Stimulated activated naive B cell treated with anti-CD40 and anti-IgM and Interleukin-4, amounts not matched to agents 10 μg/mL and 1 μg/mL and 100 μg/mL, for 72 hours (primary cell): ENCODE measurements at places on chromosomes 2 and 18.
A peak's percentile ranks its signal among the peaks of the same experiment; 100 is the strongest.

- no peaks in the 10 kb centered on the region for H3K27me3 ChIP-seq
- peaks cover 30% of the 10 kb centered on the region for H3K36me3 ChIP-seq
- peaks cover 12% of the 10 kb centered on the region for H3K4me1 ChIP-seq
- no peak overlapping the region for H3K27ac ChIP-seq
- no peak for DNase-seq
Measured at GRCh38 chr2:127455566-127456493, 37.6 kb downstream of the PROC start.

GRCh38 chr18:13715330-13715729 is 11.0 kb downstream of the FAM210A start:
- H3K36me3 ChIP-seq, result peaks cover 36% of the 10 kb centered on the region
- no peak overlapping the region for H3K27ac ChIP-seq
- H3K4me3 ChIP-seq, result no peak overlapping the region
- DNase-seq, result no peak

- no peak overlapping the region for H3K27ac ChIP-seq
- DNase-seq, result no peak
- no peaks in the 10 kb centered on the region for H3K27me3 ChIP-seq
- H3K36me3 ChIP-seq, result no peaks in the 10 kb centered on the region
Measured at GRCh38 chr2:150887926-150888325, 373.7 kb downstream of the RBM43 start.

GRCh38 chr2:174058026-174058425 is 92.9 kb upstream of the SP3 start:
- peaks cover 13% of the 10 kb centered on the region for H3K27me3 ChIP-seq
- no peak overlapping the region for H3K4me3 ChIP-seq
- H3K27ac ChIP-seq, result no peak overlapping the region
- H3K36me3 ChIP-seq, result peaks cover 9% of the 10 kb centered on the region
- H3K4me1 ChIP-seq, result peaks cover 6% of the 10 kb centered on the region
- DNase-seq, result no peak

DNA sequence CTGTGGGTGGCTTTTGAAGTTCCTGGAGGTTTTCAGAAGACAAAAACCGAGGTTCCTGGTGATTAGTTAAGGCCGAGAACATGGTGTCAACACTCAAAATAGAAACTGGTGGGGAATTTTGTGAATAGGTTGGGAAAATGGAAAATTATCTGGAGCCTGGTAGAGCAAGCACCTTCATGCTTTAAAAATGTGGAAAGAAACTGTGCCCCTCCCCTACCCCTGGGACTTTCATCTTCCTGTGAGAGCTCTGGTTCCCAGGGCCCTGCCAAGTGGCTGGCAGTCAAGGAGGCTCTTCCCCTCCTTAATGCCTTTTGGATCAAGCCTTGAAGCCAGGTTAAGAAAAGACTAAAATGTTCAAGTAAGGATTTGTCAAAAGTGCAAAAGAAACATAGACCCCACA is 1.9 kb upstream of the CRACDL start:
- DNase-seq, result no peak
- peaks cover 8% of the 10 kb centered on the region for H3K4me1 ChIP-seq
- H3K27ac ChIP-seq, result peak overlapping the region; percentile 22
- peaks cover 50% of the 10 kb centered on the region for H3K27me3 ChIP-seq

DNA sequence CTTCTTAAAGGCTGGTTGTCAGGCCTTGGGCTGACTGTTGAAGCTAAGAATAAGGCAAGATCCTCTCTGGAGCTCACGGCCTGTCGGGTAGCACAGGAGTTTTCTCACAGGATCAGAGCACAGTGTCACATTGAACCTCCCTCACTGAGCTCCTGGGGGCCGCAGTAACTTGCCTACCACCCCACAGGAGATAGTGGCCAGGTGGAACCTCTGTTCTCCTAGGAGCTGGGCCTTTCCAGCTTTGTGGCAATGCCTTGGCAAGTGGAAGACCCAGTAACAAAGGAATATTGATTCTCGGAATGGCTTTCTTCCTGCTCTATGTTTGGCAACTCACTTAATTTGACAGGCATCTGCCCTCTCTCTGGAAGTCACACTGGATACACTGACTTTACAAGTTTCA is 1.2 kb upstream of the ALK start:
- no peak overlapping the region for H3K27ac ChIP-seq
- DNase-seq, result no peak
- peaks cover 19% of the 10 kb centered on the region for H3K4me1 ChIP-seq
- H3K36me3 ChIP-seq, result no peaks in the 10 kb centered on the region
- H3K27me3 ChIP-seq, result peaks cover 66% of the 10 kb centered on the region

GRCh38 chr18:63095768-63096167 is 223.8 kb downstream of the BCL2 start:
- H3K4me1 ChIP-seq, result peaks cover 33% of the 10 kb centered on the region
- no peaks in the 10 kb centered on the region for H3K36me3 ChIP-seq
- no peak overlapping the region for H3K27ac ChIP-seq
- no peak overlapping the region for H3K4me3 ChIP-seq
- H3K27me3 ChIP-seq, result peaks cover 4% of the 10 kb centered on the region

- peaks cover 6% of the 10 kb centered on the region for H3K27me3 ChIP-seq
- H3K4me1 ChIP-seq, result no peaks in the 10 kb centered on the region
- no peak overlapping the region for H3K27ac ChIP-seq
- DNase-seq, result no peak
Measured at GRCh38 chr2:75808793-75809535, 98.2 kb upstream of the GCFC2 start.

GRCh38 chr2:108958002-108958401 is 31.0 kb downstream of the EDAR start:
- no peaks in the 10 kb centered on the region for H3K4me1 ChIP-seq
- no peak overlapping the region for H3K27ac ChIP-seq
- H3K36me3 ChIP-seq, result no peaks in the 10 kb centered on the region
- no peak for DNase-seq

DNA sequence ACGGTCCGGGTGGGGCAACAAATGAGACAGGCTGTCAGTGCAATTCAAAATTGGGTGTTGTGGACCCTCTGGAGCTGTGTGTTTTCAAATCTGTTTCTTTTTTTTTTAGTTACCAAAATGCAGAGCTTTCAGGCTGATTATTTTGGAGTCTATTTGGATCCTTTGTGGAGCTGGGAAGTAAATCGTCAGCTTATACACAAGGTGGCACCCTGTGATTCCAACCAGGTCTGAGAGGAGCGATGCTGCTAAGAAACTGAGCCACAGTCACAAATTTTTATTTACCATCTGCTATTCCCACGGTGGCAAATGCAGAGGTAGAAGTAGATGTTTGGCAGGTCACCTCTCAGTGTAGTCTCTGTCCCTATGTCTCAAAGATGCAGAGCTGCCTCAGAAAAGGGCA is 3.8 kb upstream of the EPC2 start:
- H3K4me3 ChIP-seq, result no peak overlapping the region
- H3K27me3 ChIP-seq, result peaks cover 4% of the 10 kb centered on the region
- peaks cover 12% of the 10 kb centered on the region for H3K4me1 ChIP-seq
- H3K27ac ChIP-seq, result no peak overlapping the region
- DNase-seq, result no peak

- no peak for DNase-seq
- H3K36me3 ChIP-seq, result no peaks in the 10 kb centered on the region
- no peak overlapping the region for H3K27ac ChIP-seq
- H3K4me3 ChIP-seq, result no peak overlapping the region
- peaks cover 9% of the 10 kb centered on the region for H3K27me3 ChIP-seq
Measured at GRCh38 chr2:176752295-176752694, 460.3 kb upstream of the HNRNPA3 start.

- H3K4me3 ChIP-seq, result no peak overlapping the region
- no peak for DNase-seq
- H3K36me3 ChIP-seq, result no peaks in the 10 kb centered on the region
- no peaks in the 10 kb centered on the region for H3K4me1 ChIP-seq
- no peaks in the 10 kb centered on the region for H3K27me3 ChIP-seq
- H3K27ac ChIP-seq, result no peak overlapping the region
Measured at GRCh38 chr2:10211844-10212422, 89.4 kb downstream of the RRM2 start.

DNA sequence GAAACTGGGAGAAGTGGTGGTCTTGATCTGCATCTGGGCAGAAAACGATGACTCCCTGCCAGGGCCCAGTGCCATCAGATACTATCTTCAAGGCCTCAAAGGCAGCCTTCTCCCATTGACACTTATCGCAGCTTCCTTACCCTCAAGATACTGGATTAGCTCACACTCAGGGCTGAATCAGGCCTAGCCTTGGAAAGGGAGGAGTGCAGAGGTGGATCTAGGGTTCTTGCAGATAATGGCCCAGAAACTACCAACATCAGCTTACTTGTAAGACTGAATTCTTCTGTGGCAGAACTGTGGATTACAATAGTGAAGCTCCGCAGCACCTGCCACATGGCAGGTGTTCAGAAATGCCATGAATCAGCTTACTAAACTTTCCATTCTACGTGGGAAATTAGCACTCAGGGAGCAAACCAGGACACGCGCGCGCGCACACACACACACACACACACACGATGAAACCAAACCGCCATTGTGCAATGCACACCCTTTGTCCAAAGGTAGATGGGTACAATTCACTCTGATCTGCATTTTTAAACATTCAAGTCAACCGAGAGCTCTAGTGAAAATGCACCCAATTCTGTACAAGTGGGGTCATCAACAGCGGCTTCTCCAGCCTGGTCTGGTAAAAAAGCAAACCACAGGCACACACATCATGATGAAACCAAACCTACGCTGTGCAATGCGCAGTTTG is 26.3 kb upstream of the TMEM182 start:
- no peaks in the 10 kb centered on the region for H3K27me3 ChIP-seq
- peaks cover 17% of the 10 kb centered on the region for H3K4me1 ChIP-seq
- no peak for DNase-seq
- H3K27ac ChIP-seq, result no peak overlapping the region
- H3K4me3 ChIP-seq, result peak overlapping the region; percentile 95
- peaks cover 10% of the 10 kb centered on the region for H3K36me3 ChIP-seq

DNA sequence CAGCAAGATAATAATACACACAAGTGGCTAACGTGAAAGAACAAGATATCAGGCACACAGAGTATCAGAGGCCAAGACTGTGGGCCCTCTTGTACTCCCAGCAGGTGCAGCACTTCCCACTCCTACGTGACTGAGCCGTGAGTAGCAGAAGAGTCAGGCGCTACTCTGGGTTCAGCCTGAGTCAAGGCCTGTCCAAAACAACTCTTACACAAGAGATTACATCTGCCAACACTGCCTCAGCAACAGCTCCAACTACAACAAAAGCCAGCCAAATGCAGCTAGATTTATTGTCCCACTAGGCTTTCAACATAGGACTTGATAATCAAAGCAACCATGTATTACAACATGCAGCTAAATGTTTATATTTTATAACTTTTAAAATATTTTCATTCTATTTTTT is 56.2 kb downstream of the ITSN2 start:
- DNase-seq, result no peak
- peaks cover 55% of the 10 kb centered on the region for H3K36me3 ChIP-seq
- no peak overlapping the region for H3K4me3 ChIP-seq

GRCh38 chr2:37809525-37809924 is 115.6 kb upstream of the RMDN2 start:
- H3K4me3 ChIP-seq, result no peak overlapping the region
- no peaks in the 10 kb centered on the region for H3K27me3 ChIP-seq
- no peaks in the 10 kb centered on the region for H3K4me1 ChIP-seq
- DNase-seq, result no peak

DNA sequence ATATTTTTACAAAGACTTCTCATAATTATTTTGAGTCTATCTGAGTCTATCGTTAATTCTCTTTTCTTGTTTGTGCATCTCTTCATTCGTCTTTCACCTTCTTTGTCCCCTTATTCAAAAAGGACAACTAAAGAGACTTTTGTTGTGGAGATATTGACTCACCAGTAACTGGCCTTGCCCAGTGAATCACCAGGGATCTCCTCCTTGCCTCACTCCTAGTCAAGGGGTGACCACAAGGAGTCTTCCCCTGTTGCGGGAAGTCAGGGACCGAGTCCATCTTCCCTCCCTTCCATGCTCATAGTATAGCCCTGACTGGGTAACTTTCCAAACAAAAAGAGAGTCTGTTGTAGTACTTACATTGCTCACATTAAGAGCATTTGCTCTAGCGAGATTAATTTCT is 158.9 kb downstream of the NEB start:
- no peak overlapping the region for H3K27ac ChIP-seq
- no peaks in the 10 kb centered on the region for H3K4me1 ChIP-seq
- H3K27me3 ChIP-seq, result no peaks in the 10 kb centered on the region
- no peak overlapping the region for H3K4me3 ChIP-seq
- no peak for DNase-seq

- H3K27me3 ChIP-seq, result no peaks in the 10 kb centered on the region
- DNase-seq, result no peak
- H3K4me1 ChIP-seq, result peaks cover 42% of the 10 kb centered on the region
- peak overlapping the region; percentile 93 for H3K27ac ChIP-seq
- H3K4me3 ChIP-seq, result peak overlapping the region; percentile 82
Measured at GRCh38 chr2:96760986-96761832, 507 bp downstream of the CNNM4 start.

DNA sequence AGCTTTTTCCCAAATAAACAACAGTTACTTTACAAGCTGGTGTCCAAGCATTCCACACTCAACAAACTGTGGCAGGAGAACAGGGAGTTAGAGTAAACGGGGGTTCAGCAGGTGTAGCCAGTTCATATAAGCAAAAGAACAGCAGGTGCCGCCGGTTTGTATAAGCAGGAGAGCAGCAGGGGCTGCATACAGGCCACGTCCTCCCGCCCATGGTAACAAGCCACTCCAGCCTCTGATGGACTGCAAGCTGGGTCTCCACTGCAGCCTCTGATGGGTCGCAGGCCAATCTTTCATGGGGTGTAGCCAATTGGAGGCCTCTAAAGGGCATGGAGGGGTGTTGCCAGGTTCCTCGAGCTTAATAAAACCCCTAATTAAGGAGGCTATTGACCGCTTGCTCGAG is 189.3 kb downstream of the ANKRD30B start:
- no peak overlapping the region for H3K27ac ChIP-seq
- H3K4me1 ChIP-seq, result no peaks in the 10 kb centered on the region
- no peak for DNase-seq
- H3K4me3 ChIP-seq, result no peak overlapping the region

GRCh38 chr2:48886919-48887318 is 131.4 kb upstream of the LHCGR start:
- H3K27ac ChIP-seq, result no peak overlapping the region
- no peak for DNase-seq
- no peaks in the 10 kb centered on the region for H3K27me3 ChIP-seq
- no peaks in the 10 kb centered on the region for H3K4me1 ChIP-seq
- no peaks in the 10 kb centered on the region for H3K36me3 ChIP-seq
- H3K4me3 ChIP-seq, result no peak overlapping the region

GRCh38 chr18:3411854-3412268 is 38.1 kb upstream of the TGIF1 start:
- H3K4me1 ChIP-seq, result peaks cover 13% of the 10 kb centered on the region
- DNase-seq, result no peak
- H3K27ac ChIP-seq, result no peak overlapping the region
- H3K4me3 ChIP-seq, result peak overlapping the region; percentile 72
- H3K27me3 ChIP-seq, result no peaks in the 10 kb centered on the region

- H3K4me3 ChIP-seq, result no peak overlapping the region
- H3K36me3 ChIP-seq, result no peaks in the 10 kb centered on the region
- H3K4me1 ChIP-seq, result no peaks in the 10 kb centered on the region
- DNase-seq, result no peak
- H3K27me3 ChIP-seq, result no peaks in the 10 kb centered on the region
Measured at GRCh38 chr2:15049096-15049993, 416.8 kb downstream of the LRATD1 start.

- H3K27me3 ChIP-seq, result peaks cover 4% of the 10 kb centered on the region
- H3K36me3 ChIP-seq, result no peaks in the 10 kb centered on the region
- peaks cover 2% of the 10 kb centered on the region for H3K4me1 ChIP-seq
- no peak for DNase-seq
- H3K4me3 ChIP-seq, result no peak overlapping the region
Measured at GRCh38 chr2:68845043-68845442, 26.2 kb downstream of the BMP10 start.
